ENCODE measurements at places on chromosomes 5 and 9.
A peak's percentile ranks its signal among the peaks of the same experiment; 100 is the strongest.

DNA sequence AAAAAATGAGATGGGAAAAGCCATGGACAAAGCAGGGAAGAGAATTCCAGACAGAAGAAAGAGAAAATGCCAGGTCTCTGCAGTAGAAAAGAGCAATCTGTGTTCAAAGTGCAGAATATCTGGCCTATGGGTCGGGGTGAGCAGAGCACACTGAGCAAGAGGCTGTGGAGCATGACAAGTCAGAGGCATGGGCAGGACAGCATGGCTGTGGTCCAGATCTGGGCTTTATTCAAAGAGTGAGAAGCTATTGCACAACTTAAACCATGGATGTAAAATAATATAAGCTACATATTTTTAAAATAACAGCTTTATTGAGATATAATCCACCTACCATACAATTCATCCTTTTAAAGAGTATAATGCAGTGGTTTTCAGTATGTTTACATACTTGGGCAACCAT is 133.1 kb upstream of the SPDL1 start:
- no peak for DNase-seq

GRCh38 chr9:134748591-134748990 is 107.0 kb downstream of the COL5A1 start:
- DNase-seq = no peak

- DNase-seq = no peak
These were observed 478.1 kb upstream of the SMC2 start for GRCh38 chr9:103615994-103616393.

GRCh38 chr9:95463148-95464060 is 53.4 kb downstream of the PTCH1 start:
- peak; percentile 4 for DNase-seq

- DNase-seq = no peak
These were observed 701 bp downstream of the PARP8 start for GRCh38 chr5:50667023-50667652.

- no peak for DNase-seq
These were observed 243.9 kb upstream of the KLF4 start for GRCh38 chr9:107733523-107733894.

DNA sequence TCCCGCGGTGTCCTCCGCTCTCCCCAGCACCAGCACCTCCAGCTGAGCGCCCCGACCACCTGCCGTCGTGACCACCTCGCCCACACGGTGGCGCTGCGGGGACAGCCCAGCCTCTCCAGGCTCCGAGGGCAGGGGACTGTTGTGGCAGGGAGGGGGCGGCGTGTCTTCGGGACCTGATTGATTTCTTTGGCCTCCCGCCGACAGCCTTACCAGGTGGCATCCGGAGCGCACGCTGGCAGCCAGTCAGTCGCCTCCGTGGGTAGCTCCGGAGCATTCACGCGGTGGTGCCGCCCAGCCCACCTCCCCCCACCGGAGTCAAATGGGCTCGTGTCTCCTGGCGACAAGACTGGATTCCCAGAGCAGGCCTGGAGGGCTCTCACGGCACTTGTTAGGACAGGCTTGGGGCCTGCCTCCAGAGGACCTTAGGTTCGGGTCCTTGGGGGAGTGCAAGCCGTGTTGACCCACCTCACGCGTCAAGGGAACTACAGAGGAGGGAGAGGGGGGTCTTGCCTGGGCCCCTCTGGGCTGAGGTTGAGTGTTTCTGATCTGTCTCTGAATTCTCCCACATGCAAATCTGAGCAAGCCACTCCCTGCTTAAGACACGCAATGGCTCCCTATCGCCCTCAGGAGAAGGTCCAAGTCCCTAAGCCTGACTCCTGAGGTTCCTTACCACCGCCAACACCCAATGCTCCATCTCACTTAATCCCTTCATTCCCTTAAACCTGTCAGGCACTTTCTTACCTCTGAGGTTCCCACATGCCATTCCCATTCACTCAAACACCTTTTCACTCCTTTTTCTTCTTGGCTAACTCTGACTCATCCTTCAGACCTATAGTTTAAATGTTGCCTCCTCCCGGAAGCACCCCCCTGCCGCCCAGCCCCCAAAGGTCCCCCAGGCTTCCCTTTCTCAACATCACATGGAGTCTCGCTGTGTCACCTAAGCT is 51.2 kb upstream of the GGTA1 start:
- peak; percentile 81 for DNase-seq

GRCh38 chr5:163505049-163505367 is 411 bp upstream of the MAT2B start:
- no peak for DNase-seq

GRCh38 chr9:134329886-134330285 is 3.6 kb downstream of the RXRA start:
- no peak for DNase-seq

GRCh38 chr5:132688536-132689339 is 14.9 kb downstream of the IL4 start:
- DNase-seq = no peak

Data from stimulated activated naive CD8-positive, alpha-beta T cell treated with anti-CD3 and anti-CD28 coated beads, Interleukin-15, amount 100 ng/mL, for 72 hours (primary cell).